ENCODE measurements at places on chromosomes 1 and 21. TPM values are rescaled to one million over a fixed set of nuclear protein-coding genes. Genes with fewer than 3 reads are reported as not detected.

DNA sequence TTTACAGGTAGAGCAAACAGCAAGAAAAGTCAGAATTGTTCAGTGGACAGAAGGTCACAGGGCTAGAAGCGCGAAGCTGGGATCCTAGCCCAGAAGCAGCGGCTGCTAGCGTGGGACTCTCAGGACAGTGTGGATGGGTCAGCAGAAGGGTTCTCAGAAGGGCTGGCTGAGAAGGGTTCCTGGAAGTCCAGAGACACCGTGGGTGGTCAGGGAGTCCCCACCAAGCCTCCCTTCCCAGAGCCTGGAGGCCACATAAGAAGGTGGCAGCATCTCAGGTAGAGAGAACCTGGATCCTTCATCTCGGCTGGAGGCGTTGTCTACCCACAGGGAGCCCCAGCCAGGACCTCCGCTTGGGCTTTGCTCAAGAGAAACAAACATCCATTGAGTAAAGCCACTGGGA, 696.3 kb downstream of the PTPRU start:
- H3K27me3 ChIP-seq = peaks cover 3% of the 10 kb centered on the region
- H3K4me1 ChIP-seq = no peaks in the 10 kb centered on the region
- no peak overlapping the region for H3K4me3 ChIP-seq
- no peak for DNase-seq
- H3K36me3 ChIP-seq = no peaks in the 10 kb centered on the region

Gene ZYG11A
- total RNA-seq = 0.08 TPM

GRCh38 chr1:159248311-159248710, 43.6 kb downstream of the ACKR1 start:
- H3K27ac ChIP-seq = no peak overlapping the region
- peaks cover 3% of the 10 kb centered on the region for H3K27me3 ChIP-seq
- no peaks in the 10 kb centered on the region for H3K36me3 ChIP-seq
- H3K4me1 ChIP-seq = no peaks in the 10 kb centered on the region
- H3K4me3 ChIP-seq = no peak overlapping the region

- no peak overlapping the region for H3K4me3 ChIP-seq
- DNase-seq = no peak
- H3K36me3 ChIP-seq = no peaks in the 10 kb centered on the region
- H3K27ac ChIP-seq = no peak overlapping the region
Measured at GRCh38 chr1:7729761-7730160, 41.3 kb upstream of the VAMP3 start.

DNA sequence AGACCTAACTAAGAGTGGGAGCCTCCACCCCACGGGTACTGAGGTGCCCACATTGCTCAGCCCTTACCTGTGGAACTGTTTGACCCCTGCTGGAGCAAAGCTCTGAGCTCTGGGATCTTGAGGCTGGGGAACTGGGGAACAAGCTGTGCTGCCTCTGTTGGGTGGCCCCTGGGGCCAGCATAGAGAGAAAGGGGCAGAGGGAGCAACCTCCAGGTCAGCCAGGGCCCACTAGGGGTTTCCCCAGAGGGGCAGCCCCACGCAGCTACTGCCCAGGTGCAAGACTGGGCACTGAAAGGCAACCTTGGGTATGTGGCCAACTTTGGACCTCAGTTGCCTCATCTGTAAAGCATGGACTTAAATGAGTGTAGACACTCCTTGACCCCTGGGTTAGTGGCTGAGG, 23.5 kb upstream of the EPB41 start:
- no peak for DNase-seq
- H3K36me3 ChIP-seq = peaks cover 3% of the 10 kb centered on the region
- H3K27me3 ChIP-seq = no peaks in the 10 kb centered on the region

GRCh38 chr1:76640092-76640491, 227.2 kb upstream of the ST6GALNAC5 start:
- no peak overlapping the region for H3K4me3 ChIP-seq
- H3K4me1 ChIP-seq = no peaks in the 10 kb centered on the region
- H3K27ac ChIP-seq = no peak overlapping the region
- no peaks in the 10 kb centered on the region for H3K36me3 ChIP-seq
- DNase-seq = no peak

GRCh38 chr1:168760781-168761180, 31.8 kb upstream of the DPT start:
- H3K27ac ChIP-seq = no peak overlapping the region
- H3K27me3 ChIP-seq = peaks cover 5% of the 10 kb centered on the region
- no peaks in the 10 kb centered on the region for H3K4me1 ChIP-seq
- no peak overlapping the region for H3K4me3 ChIP-seq

DNA sequence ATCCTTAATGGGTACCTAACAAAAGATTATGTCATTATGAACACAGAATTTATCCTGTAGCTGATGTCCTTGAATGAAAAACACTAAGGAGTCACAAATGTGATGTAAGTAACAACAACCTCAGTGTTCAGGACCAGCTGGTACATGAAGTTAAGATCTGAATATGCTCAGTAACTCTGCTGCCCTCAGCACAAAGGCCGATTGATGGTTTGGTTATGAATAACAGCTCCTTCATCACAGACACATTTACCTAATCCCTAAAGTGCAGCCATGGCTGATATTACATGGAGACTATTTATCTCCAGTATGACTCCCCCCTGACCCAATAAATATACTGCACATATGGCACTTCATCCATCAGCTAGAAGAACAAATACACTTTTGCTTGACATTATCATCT, 75.2 kb downstream of the PLPPR5 start:
- no peaks in the 10 kb centered on the region for H3K27me3 ChIP-seq
- H3K4me3 ChIP-seq = no peak overlapping the region
- H3K36me3 ChIP-seq = peaks cover 1% of the 10 kb centered on the region
- peaks cover 2% of the 10 kb centered on the region for H3K4me1 ChIP-seq

DNA sequence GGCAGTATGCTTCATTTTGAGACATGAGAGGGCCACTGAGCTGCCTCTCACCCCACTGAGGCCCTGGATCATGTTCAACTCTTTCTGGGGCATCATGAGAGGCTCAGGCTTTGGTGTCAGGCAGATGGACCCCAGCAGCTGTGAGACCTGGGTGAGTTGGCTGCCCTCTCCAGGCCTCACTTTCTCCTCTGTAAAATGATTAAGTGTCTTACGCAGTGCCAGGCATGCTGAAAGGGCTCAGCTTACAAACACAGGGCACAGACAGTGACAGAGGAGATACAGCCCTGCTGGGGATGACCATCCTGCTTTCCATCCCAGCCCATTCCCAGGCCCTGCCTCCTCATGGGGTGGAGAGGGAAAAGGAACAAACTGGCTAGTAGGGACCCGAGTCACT, 387.4 kb downstream of the MATN1 start:
- H3K36me3 ChIP-seq = no peaks in the 10 kb centered on the region
- no peak overlapping the region for H3K27ac ChIP-seq
- no peaks in the 10 kb centered on the region for H3K27me3 ChIP-seq
- no peaks in the 10 kb centered on the region for H3K4me1 ChIP-seq

DNA sequence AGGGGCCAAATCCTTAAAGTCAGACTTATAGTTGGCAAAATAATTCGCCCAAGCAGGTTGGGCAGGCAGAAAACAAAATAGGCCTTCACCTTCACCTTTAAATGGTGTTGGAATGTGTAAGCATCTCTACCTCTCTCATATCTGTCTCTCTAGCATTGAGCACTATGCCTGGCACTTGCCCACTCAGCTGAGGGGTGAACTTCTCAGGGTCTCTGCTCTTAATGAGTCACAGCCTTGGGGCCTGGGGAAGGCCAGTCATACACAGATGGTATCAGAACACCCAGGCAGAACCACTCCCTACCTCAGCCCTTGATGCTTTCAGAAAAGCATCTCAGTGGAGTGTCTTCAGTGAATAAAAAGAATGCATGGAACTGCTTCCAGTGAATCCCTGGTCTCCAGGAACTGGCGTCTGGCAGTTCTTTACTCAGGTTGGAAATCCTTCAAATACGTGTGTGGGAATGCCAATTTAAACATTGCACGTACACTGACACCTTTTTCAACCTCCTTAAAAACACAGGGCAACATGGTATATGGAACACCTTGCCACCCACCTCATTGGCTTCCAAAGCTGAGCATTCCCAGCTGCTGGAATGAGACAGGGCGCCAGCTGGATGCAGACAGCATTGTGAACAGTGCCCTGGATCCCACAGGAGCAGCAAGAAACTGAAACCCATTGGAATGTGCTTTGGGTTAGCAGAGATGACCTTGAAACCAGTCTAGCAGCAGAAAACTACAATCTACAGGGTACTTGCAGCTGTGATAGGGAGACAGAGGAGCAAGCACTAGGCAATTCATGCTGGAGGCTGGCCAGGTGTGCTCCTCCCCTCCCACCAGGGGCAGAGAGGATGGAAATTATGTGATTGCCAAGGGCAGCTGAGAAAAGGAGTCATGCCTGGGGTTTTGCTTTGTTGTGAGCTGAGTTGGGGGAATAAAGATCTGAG, 30.0 kb downstream of the ZNF697 start:
- peaks cover 4% of the 10 kb centered on the region for H3K36me3 ChIP-seq
- no peak overlapping the region for H3K27ac ChIP-seq

DNA sequence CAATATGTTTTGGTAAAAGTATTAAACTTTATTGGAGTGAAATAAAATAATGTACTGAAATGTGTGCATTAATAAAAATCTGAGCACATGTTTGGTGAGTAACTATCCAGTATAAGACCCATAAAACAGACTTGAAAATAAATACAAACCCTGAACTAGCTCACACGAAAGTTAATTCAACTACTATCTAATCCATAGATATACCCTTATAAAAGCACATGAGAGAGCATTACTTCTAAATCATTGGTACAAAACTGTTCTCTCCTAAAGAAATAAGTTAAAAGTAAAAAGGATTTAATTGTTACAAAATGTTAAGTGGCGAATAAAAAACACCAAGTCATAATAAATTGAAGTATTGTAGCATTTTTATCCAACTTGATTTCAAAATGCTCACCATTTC, 295.6 kb downstream of the PTPRC start:
- no peaks in the 10 kb centered on the region for H3K27me3 ChIP-seq
- no peak overlapping the region for H3K4me3 ChIP-seq
- H3K36me3 ChIP-seq = peaks cover 12% of the 10 kb centered on the region
- DNase-seq = no peak

GRCh38 chr21:20739421-20739820, 258.8 kb upstream of the NCAM2 start:
- H3K36me3 ChIP-seq = no peaks in the 10 kb centered on the region
- no peaks in the 10 kb centered on the region for H3K27me3 ChIP-seq
- H3K4me3 ChIP-seq = no peak overlapping the region
- DNase-seq = no peak
- H3K4me1 ChIP-seq = no peaks in the 10 kb centered on the region

DNA sequence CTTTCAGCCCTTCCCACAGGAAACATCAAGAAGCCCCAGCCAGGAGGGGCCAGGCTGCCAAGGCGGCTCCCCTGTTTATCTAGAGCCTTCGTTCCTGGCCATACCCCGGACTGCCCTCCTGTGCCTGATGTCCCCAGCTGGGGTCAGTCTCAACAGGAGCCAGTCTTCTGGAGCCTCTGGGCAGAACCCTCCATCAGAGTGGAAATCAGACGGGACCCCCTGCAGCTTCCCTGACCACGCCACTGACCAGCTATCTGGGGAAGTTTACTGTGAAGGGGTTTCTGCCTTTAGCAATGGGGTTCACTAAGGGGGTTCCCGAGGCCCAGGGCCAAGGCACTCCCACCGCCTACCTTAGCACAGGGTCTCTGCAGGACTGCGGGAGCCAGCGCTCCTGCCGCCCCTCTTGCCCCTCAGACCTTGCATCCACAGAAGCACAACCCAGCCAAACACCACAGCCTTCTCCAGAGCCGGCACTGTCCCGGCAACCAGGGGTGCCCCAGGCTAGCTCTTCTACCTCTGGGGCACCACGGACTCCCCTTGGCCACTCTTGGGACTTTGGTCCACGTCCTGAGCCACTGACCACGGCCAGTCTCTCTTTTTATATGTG, 3.5 kb upstream of the MTFR1L start:
- no peak overlapping the region for H3K4me3 ChIP-seq
- H3K4me1 ChIP-seq = peaks cover 21% of the 10 kb centered on the region
- no peak for DNase-seq
- peaks cover 5% of the 10 kb centered on the region for H3K36me3 ChIP-seq
- H3K27ac ChIP-seq = no peak overlapping the region
- no peaks in the 10 kb centered on the region for H3K27me3 ChIP-seq

- H3K27ac ChIP-seq = no peak overlapping the region
- no peaks in the 10 kb centered on the region for H3K4me1 ChIP-seq
- no peak overlapping the region for H3K4me3 ChIP-seq
Measured at GRCh38 chr1:113429461-113430153, 39.3 kb downstream of the MAGI3 start.

- DNase-seq = no peak
- peaks cover 35% of the 10 kb centered on the region for H3K27me3 ChIP-seq
- H3K36me3 ChIP-seq = peaks cover 1% of the 10 kb centered on the region
- H3K27ac ChIP-seq = peak overlapping the region; percentile 27
Measured at GRCh38 chr1:19006000-19006399, 49.5 kb upstream of the IFFO2 start.

DNA sequence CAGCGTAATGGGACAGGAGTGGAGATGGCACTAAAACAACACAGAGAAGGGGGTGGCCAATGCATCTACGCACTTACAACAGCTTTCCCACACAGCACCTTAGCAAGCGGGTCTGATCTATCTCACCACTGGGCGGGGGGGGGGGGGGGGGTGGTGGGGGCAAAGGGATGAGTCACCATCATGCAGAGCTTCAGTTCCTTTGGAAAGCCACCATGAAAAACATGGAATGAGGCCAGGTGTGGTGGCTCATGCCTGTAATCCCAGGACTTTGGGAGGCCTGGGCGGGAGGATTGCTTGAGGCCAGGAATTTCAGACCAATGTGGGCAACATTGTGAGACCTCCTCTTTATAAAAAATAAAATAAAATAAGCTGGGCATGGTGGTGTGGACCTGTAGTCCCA, 47.2 kb downstream of the KLHDC7A start:
- no peak overlapping the region for H3K27ac ChIP-seq
- no peak for DNase-seq
- no peak overlapping the region for H3K4me3 ChIP-seq
- peaks cover 12% of the 10 kb centered on the region for H3K27me3 ChIP-seq
- no peaks in the 10 kb centered on the region for H3K36me3 ChIP-seq

GRCh38 chr1:163906283-163906682, 584.5 kb downstream of the NUF2 start:
- no peaks in the 10 kb centered on the region for H3K4me1 ChIP-seq
- H3K4me3 ChIP-seq = no peak overlapping the region
- no peaks in the 10 kb centered on the region for H3K36me3 ChIP-seq
- no peaks in the 10 kb centered on the region for H3K27me3 ChIP-seq
- H3K27ac ChIP-seq = no peak overlapping the region

Gene TNFSF18
- total RNA-seq = not detected

Gene LIPI
- total RNA-seq = not detected

Gene HSD11B1
- total RNA-seq = not detected

DNA sequence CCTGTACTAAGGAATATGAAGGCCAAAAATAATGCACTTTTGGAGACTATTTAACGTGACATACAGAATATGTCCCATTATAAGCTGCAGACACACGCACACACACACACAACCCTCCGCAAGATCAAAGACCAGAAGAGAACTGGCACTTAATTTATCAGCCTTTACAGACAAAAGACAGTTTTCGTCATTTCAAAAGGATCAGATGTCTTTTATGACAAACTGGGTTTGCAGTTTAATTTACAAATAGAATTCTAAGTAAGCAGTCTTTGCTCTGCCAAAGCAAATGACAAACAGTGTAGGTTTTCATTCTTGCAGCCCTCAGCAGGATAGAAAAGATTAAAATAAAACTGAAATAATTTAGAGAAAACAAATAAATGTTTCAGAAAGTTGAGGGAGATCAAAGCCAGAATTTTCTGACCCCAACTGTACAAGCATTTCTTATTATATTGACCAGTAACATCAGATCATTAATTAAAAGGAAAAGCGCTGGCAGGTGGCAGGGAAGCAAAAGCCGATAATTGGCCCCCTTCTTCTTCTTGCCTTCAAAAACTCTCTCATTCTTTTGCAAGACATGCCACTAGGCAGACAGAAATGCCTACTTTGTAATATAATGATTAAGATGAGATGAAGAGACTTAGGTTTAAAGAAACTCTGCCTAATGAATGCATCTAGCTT, 169.0 kb downstream of the DENND1B start:
- no peaks in the 10 kb centered on the region for H3K27me3 ChIP-seq
- H3K27ac ChIP-seq = no peak overlapping the region
- no peaks in the 10 kb centered on the region for H3K4me1 ChIP-seq
- DNase-seq = no peak
- H3K4me3 ChIP-seq = no peak overlapping the region

Measured in activated naive CD8-positive, alpha-beta T cell treated with anti-CD3 and anti-CD28 coated beads, Interleukin-2, amount 10 ng/mL, durations not matched to agents 7 days and 5 days (primary cell).